ENCODE measurements at places on chromosomes 6 and 20.
A peak's percentile ranks its signal among the peaks of the same experiment; 100 is the strongest.

GRCh38 chr6:32234934-32235333, 11.1 kb upstream of the NOTCH4 start:
- DNase-seq: no peak

GRCh38 chr20:2713285-2713684, 20.7 kb downstream of the EBF4 start:
- DNase-seq: no peak

DNA sequence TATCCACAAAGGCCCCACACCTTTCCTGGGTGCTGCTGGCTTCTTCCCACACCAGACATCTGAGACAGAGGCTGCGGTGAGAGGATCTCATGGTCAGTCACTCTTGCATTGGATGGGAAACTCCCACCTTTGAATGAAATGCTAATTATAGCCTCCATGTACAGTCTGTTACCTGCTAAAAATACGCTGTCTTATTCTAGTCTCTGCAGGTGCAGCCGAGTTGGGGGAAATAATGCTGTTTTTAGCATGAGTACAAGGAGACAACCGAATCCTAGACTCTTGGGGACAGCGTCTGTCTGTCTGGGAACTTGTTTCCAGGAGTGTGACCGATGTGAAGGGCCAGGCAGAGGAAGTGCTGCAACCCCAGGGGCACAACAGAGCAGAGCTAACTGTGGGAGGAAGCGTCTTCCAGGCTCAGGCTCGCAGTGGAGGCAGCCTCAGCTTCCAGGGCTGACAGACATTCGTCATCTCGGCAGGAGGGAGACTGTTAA, 286.2 kb downstream of the PREX1 start:
- peak; percentile 71 for DNase-seq

DNA sequence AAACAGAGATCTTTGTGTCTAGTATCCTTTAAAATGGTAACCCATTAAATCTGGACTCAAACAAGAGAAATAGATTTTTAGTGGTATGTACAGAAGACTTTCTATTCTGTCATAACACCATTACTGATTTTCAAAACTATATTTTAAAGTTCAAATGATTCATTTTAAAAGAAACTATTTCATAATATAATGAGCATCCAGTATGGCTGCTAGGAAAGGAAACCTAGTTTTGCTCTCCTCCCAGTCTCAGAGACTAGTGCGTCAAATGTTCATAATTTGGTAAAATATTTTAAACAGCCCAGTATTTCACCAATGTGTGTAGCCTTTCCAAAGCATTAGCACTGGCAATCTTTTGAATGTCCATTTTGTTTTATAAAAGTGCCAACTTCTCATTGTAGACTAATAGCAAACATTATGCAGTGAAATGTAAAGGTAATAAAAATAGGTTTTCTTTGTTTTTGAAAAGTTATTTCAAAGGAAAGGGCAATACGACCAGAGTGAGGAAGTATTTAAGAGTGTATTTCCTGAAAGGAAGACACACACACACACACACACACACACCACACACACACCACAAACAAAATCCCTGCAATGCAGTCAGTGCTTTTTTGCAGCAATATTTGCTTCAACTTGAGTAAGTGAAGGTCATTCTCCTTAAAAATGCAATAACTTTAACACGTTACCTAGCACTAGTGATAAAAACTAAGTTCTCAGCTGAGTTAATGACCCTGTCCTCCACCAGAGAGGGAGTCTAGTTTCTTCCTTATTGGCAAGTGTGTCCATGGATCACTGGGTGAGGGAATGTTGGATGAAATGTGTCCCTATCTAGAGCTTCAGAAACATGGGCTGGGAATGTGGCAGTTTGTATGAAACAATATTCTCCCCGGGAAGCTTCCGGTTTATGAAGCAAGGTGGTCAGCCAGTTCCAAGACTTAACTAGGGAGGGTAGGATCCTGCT, 4.6 kb downstream of the PPP1R3G start:
- DNase-seq: no peak

DNA sequence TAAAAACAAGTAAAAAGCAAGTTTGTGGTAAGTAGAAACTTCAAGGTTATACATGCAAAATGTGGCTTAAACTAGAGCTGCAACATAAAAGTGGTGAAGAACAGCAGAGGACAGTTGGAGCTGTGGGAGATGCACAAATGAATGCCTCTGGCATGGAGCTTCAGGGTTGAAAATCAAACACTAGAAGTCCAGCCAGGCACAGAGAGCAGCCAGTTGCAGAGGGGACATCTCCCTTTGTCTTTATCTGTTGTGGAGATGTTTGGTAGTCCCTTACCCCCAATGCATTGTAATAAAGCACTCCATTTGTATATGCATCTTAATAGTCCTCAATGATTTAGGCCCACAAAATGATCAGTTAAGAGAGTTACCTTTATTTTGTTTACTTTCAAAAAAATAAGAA, 73.1 kb upstream of the C20orf144 start:
- DNase-seq: no peak

Data from GM06990 (cell line).